ENCODE measurements at places on chromosomes 3 and 15.
A peak's percentile ranks its signal among the peaks of the same experiment; 100 is the strongest.

- peak; percentile 45 for DNase-seq
These were observed 158.9 kb downstream of the IGF1R start for GRCh38 chr15:98807262-98807661.

GRCh38 chr15:45719490-45719889, 84.7 kb downstream of the SQOR start:
- DNase-seq, result peak; percentile 70

- no peak for DNase-seq
These were observed 134.3 kb downstream of the CGGBP1 start for GRCh38 chr3:87924485-87924884.

GRCh38 chr15:66834881-66835878, 133.1 kb downstream of the SMAD6 start:
- no peak for DNase-seq

DNA sequence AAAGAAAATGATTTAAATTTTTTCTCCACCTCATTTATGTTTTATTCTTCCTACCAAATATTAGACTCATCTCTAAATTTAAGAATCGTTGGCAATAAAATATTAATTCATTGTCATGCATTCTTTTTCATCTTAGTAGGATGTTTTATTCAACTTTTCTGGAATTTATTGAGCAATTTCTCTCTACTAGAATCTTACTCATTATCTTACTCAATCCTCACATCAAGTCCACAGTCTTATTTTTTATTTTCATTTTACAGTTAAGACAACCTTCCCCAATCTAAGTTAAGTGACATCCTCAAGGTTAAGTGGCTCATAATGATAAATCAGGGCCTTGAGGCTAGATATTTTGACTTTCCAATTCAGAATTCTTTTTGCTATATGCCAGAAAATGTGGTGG, 15.9 kb upstream of the ALDH1A2 start:
- no peak for DNase-seq

- no peak for DNase-seq
These were observed 83.0 kb downstream of the PDCD6IP start for GRCh38 chr3:33881156-33882064.

- no peak for DNase-seq
These were observed 47.8 kb downstream of the SLC41A3 start for GRCh38 chr3:126036056-126036549.

DNA sequence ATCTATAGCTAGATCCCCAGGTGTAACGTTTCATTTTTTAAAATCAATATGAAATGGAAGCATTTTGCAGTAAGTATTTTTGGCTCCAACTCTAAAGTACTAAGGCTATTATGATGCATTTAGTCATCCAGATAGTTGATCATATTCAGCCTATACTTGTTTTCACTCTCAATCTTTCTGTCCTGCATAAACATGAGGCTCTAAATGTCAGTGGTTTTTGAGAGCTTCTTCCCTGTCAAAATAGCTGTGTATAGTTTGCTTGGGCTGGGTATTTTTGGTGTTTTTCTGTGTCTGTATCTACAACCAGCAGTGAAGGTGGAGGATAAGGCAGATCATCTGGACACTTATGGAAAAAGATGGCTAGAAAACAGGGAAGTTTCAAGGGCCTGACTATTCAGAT, 128.0 kb downstream of the LRRN1 start:
- no peak for DNase-seq

GRCh38 chr3:167302678-167303077, 77.4 kb downstream of the ZBBX start:
- no peak for DNase-seq

- peak; percentile 48 for DNase-seq
These were observed 912.7 kb downstream of the TUSC7 start for GRCh38 chr3:117622171-117622841.

- DNase-seq, result no peak
These were observed at the start of gene ADGRG7 for GRCh38 chr3:100609305-100609704. Gene ADGRG7, plus strand, starts transcription at chr3:100609601. Its CDS starts 256 bp downstream, at chr3:100609857.

GRCh38 chr3:32374788-32375595, 16.7 kb upstream of the CMTM7 start:
- peak; percentile 75 for DNase-seq
